MV-4-11 (cell line): ENCODE measurements at places on chromosomes 5 and 9.

DNA sequence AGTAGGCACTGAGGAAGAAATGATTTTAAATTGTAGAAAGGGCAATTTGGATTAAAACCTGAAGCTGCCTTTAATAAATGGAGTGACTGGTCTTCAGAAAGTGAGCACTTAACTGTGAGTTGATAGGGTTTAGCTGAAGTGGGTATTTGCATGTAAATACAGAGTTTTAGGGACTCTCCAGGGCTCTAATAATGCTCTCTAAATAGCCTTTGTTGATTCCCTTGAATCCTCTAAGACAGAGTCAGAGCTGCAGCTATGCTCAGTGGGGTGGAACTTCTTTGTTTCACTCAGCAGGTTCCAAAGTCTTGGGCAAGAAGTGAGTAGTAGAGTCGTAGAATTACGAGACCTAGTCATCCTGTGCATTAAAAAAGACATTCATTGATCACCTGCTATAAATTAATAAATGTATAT is 21.4 kb downstream of the GLRA1 start:
- DNase-seq: no peak

- no peak for DNase-seq
Measured at GRCh38 chr5:138645778-138646575, 70.8 kb upstream of the HSPA9 start.

DNA sequence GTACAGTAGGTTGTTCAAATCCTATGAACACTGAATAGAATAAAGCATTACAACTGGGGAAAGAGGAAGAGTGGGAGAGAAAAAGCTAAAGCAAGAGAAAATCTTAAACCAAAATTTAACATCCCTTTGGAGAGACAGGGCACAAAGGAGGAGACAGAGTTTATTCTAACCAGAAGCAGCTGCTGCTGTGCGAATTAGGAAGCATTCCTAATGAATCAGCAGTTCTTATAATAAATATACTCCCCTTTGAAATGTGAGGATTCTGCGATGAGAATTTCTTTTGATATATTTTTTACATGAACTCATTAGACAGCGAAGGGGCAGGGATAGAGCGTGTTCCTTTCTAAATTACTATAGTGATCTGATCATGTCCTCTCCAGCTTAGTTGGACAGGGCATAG is 233.4 kb downstream of the DENND1A start:
- DNase-seq: no peak

- DNase-seq: no peak
Measured at GRCh38 chr9:105457560-105458294, 9.9 kb downstream of the FSD1L start.

DNA sequence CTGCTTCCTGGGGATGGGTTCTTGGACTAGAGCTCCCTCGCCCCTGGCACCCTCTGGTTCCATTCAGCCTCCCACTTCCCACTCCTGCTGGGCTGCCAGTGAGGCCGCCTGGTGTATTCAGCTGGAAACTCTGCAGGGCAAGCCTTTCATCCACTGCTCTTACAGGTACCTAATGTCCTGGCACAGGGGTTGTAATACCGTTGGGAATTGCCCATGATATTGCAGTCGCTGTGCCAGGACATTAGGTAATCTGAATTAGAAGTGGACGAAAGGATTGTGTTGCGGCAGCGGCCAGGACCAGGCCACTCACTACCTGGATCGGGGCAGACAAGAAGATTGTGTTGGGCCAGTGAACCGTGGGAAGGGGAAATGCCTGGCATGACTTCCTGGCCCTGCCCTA is 13.1 kb downstream of the TMOD1 start:
- no peak for DNase-seq

- DNase-seq: no peak
Measured at GRCh38 chr5:150158170-150158949, 2.7 kb upstream of the PDGFRB start.

DNA sequence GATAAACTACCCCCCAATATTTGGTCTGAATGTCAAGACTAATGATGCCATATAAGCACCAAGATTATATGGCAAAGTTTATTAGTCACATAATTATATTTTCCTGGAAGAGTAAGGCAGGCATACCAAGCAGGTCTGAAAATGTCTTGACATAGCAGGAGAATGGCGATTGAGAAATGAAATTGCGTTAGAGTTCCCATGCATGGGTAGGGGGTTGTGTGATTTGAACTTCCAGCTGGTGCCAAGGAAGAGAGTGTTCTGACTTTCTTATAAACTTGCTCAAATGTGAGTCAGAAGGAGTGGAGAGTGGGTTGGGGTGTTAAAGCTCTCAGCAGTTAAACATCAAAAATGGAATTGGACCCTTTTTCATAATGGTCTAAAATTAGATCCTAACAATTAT is 1200.6 kb upstream of the ACO1 start:
- no peak for DNase-seq

GRCh38 chr5:127844581-127845021 is 141.4 kb downstream of the CCDC192 start:
- no peak for DNase-seq

DNA sequence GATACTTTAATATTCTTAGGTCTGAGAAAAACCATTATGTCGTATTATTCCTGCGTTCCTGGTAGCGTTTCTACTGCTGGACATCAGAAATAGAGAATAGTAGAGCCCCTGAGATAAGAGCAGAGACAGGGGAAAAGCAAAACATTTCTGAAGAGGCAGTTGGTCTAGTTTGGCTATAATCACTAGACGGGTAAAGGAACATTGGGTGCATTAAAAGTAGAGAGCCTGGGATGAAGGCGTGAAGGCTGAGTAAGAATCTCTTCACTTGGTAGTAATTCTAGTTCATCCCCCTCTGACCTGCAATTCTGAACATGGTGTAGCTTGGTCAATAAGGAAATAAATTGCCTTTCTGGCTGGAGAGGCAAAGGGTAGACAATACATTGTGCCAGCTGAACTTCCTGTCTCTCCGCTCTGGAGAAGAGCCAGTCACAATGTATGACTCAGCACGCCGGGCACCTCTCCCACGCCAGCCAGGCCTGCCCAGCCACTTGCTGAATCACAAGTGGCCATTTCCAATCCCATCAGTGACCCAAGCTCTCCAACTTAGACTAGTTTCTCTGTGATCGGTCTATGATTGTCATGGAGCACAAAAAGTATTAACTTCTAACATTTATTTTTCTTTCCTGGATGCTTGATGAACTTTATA is 75.4 kb downstream of the STK32A start:
- DNase-seq: peak; percentile 43

DNA sequence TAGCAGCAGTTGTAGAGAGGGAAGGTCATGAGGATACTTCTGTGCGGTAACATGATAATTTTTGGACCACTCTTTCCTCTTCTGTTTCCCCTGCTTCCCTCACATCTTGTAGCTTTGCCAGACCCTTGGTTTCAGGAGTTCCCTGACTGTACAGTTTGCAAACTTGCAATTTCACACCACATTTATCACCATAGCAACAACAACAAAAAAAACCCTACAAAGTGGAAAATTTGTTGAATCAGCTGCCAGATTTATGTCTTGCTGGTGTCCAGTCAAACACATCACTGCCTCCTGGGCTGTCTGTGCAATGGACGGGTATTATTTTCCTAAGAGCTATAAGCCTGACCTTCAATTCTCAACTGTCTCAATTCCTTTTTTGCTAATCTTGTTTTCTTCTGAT is 751.6 kb downstream of the TLR4 start:
- no peak for DNase-seq

- no peak for DNase-seq
Measured at GRCh38 chr5:72180925-72181324, 73.7 kb downstream of the MAP1B start.

DNA sequence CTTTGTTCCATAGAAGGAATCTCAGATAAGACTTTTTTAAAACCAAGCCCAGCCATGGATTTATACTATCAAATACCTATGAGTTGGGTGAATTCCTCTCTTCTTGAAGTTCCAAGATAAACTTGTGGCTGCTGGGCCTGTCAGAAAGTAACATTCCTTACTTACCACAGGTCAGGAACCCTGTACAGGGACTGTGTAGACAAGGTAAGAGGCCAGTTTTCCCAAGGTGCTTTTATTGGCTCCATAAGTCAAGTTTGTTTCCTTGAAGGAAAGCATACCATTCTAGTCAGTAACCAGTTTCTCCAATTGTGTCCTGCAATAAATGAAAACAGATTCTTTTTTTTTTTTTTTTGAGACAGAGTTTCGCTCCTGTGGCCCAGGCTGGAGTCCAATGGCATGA is 8.8 kb upstream of the CLTB start:
- no peak for DNase-seq

- no peak for DNase-seq
Measured at GRCh38 chr5:40676613-40677343, 2.9 kb upstream of the PTGER4 start.

- DNase-seq: no peak
Measured at GRCh38 chr9:127166651-127167524, 44.5 kb upstream of the ANGPTL2 start.

- DNase-seq: peak; percentile 39
Measured at GRCh38 chr9:33263131-33264002, 1.1 kb downstream of the BAG1 start.

DNA sequence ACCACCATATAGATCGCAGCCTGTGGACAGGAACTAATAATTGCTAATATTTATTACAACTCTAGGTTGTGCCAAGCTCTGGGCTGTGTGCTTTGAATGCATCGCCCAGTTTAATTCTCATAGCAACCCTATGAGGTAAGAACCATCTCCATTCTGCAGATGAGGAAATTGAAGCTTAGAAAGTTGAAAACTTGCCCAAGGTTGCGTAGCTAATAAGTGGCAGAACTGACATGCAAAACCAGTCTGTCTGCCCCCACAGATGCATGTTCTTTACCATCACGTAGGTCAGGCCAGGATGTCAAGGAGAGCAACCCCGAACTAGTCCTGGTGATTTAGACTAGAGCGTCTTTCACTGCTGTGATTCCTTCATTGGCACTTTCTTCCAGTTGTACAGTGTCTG is 15.6 kb downstream of the WWC1 start:
- peak; percentile 25 for DNase-seq

DNA sequence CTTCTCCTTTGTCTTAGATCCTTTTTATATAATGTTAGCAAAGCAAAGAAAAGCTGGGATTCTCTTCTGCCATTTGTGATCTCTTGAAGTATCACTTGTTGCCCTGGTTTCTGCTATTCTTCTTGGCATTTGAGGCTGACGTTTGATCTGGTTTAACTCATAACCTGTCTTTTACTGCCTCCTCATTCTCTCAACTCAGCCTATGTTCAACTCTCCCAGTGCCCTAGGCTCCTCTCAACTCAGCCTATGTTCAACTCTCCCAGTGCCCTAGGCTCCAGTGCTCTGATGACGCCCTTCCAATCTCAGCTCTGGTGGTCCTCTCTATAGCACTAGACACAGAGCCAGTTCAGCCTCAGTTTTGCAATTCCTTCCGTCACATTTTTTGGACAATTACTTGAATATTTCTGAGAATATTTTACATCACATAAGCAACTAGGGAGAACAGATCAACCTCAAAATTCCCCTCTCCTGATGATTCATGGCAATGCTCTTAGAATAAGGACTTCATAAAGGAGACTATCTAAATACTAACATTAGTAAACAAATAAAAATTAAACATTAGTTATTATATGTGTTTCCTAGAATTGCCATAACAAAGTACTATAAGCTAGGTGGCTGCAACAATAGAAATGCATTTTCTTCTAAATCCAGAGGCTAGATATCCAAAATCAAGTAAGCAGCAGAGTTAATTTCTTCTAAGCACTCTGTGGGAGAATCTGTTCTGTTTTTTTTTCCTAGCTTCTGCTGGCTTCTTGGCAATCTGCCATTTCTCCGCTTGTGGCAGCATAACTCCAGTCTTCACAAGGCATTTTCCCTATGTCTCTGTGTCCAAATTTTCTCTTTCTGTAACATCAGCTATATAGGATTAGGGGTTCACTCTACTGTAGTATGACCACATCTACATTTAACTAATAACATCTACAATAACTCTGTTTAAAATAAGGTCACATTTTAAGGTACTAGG is 662.1 kb upstream of the FTMT start:
- DNase-seq: peak; percentile 34

DNA sequence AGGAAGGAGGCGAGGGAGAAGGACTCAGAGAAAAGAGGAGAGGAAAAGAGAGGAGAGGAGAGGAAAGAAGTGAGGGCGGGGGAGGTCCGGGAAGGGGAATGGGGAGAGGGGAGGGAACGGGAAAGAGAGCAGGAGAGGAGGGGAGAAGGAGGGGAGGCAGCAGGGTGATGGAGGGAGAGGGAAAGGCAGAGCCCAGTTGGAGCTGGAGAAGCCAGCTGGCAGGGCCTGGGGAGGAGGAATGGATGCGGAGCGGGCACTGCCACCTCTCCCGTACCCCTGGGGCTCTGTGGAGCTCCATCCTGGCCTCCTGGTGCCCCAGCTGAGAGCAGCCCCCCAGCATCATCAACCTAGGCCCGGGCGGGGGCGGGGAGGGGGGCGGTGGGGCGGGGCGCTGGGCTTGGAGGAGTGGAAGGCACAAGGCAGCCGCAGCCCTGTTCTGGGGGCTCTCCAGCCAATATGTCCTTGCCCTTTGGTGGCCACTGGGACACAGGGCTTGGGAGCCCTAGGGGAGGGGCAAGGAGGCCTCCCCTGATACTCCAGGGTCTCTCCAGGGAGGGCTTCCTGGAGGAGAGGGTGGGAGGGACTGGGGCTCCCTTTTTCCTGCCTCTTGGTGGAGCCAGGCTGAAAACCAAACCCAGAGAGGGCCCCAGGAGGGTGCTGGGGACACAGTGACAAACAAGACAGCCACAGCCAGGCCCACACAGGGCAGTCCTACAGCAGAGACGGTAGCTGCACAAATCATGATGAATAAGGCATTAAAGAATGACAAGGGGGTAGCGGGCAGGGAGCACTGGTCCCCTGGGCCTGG is 123.7 kb downstream of the C9orf50 start:
- DNase-seq: no peak

- DNase-seq: no peak
Measured at GRCh38 chr9:110742741-110743371, 74.3 kb downstream of the MUSK start.

DNA sequence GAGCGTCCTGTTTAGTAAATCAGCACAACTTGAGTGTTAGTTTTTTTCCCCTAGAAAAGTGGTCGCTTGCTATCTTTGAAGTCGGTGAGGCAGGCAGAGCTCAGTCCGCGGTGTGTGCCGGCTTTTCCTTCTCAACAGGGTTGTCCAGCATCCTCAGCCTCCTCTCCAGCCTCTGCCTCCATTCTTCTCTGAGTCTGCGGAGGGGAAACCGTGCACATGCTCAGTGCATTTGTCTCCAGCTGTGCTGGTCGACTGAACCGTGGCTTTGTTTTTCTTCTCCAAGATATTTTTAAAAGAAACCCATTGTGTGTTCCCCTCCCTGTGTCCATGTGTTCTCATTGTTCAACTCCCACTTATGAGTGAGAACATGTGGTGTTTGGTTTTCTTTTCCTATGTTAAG is 25.3 kb downstream of the FAM240B start:
- DNase-seq: no peak

GRCh38 chr5:76351176-76351575 is 51.9 kb upstream of the IQGAP2 start:
- DNase-seq: no peak

DNA sequence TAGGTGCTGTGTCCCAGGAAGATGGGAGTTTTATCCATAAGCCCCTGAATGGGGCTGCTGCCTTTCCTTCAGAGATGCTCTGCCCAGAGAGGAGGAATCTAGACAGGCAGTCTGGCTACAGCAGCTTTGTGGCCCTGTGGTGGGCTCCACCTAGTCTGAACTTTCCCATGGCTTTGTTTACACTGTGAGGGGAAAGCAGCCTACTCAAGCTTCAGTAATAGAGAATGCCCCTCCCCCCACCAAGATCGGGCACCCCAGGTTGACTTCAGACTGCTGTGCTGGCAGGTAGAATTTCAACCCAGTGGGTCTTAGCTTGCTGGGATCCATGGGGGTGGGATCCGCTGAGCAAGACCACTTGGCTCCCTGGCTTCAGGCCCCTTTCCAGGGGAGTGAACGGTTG is 100.9 kb upstream of the DPYSL3 start:
- DNase-seq: no peak
